ENCODE measurements at places on chromosomes 3 and 15.

GRCh38 chr3:17320266-17320665 is 422.2 kb downstream of the TBC1D5 start:
- no peak for DNase-seq

DNA sequence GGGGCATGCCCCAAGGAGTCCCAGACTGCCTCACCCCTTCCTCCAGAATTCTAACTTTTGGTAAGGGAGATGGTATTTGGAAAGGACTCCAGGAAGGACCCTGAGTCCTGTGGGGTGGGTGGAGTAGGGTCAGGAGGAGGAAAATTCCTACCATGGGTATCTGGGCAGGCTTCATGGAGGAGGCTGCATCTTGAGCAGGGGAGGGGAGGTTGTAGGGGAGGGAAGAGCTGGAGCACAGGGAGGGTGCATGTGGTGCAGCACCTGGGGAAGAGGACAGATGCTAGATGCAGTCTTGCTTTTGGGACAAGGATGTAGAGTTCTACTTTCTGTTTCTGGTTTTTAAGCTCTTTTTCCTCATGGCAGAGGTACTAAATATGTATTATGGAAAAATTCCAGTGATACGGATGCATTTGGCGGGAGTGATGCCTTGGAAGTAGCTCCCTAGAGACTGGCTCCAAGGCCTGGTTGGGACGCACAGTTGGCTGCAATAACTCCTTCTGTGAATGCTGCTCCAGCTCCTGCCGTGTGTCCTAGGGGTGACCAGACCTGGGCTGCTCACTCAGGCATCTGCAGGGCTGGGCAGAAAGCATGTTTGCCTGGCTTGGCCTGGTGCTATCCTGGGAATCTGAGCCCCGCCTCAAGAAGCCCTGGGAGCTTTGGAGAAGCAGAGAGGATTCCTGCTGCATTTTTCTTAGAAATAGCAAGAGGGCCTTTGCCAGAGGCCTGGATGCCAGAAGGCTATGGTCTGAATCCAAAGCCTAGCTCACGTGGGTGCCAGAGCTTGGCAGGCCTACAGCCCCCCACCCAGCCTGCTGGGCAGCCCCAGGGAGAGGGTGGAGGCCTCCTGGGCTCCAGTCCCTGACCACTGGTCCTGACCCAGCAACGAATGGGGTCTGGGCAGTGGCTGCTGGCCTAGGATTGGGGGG is 10.1 kb downstream of the SEMA3F start:
- DNase-seq, result no peak

DNA sequence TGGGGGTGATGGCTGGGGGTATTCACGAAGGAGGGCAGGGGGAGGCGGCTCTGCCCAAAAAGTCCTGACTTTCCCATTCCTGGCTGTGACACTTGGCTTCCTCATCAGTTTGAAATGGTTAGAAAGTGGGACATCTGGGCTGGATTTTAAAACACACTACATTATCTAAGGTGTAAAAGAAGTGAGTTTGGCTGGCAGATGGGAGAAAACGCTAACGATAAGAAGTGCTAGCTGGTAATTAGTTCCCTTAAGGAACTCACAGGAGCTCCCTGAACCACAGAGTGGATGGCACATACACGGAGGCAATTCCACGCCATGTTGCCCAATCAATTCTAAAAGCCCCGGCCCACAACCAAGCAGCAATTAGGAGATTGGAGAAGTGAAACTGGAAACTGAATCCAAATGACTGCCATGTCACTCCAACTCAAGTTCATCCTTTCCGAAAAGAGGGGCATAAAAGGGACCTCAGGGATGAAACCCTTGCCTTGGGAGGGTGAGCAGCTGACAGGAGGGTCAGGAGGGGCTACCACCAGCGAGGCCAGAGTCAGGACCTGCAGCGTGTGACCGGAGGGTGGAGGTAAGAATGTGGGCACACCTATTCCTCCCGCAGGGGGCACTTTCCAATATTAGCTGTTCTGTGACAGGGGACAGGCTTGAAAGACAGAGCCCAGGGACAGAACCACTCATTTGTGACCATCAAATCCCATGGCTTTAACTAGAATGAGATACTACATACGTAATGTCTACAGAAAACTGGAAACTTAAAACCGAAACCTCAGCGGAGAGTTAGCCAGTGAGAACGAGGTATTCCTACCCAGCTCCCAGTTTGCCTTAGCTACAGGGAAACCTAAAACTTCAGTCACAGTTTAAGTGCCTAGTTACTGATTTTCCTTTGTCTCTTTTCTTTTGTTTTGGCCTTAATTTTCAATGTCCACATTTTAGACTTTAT is 95.3 kb upstream of the OXTR start:
- DNase-seq, result no peak

GRCh38 chr3:48651771-48652170 is 10.9 kb downstream of the CELSR3 start:
- DNase-seq, result no peak

DNA sequence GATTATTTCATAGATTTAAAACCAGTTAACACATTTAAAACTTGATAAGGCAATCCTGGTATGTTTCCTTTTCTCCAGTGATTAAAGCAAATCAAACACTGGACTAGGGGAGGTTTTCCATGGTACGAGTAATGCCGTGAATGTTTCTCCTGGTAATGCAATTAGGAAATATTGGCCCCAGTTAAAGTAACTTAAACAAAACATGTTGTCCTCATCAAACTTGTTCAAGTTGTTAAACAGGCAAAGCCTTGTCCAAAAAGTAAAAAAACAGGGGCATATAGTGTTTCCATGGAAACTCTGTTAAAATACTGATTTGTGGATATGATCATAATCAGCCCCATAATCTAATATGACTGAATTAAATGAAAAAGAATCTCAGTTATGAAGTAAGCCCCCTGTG is 13.1 kb upstream of the LRTM1 start:
- DNase-seq, result no peak

DNA sequence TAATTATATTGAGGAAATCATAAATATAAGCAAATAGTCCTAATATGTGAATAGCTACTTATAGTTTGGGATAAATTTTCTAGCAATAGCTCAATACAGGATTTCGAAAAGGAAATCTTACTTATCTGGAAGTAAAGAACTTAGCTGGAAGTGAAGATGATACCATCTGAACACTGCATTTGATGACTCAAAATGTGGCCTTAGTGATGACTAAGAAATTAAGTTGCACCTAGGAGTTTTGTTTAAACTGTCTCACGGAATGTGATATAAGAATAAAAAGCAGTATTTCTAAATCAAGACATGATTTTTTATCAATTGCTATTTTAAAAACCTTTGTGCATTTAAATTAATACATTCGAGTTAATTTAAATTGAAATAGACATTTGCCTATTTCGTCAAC is 91.2 kb downstream of the EOMES start:
- no peak for DNase-seq

GRCh38 chr15:29698030-29698701 is 124.1 kb downstream of the TJP1 start:
- no peak for DNase-seq

DNA sequence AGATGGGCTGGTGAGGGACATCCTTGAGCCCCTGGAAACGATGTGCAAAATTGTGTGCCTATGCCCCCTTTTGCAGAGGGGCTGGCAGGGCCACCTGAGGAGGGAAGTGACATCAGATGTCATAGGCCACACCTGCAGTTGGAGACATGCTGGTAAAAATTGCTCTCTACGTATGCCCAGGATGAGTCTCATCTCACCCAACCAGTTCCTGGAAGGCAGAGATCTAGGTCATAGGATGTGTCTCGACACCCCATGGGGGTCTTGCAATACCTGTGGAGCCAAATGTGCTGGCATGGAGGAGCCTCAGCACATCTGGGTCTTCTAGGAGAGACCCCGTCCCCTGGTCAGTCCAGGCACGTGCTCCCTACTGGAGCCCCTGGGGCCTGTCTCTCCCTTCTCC is 96.5 kb upstream of the TLE3 start:
- DNase-seq, result no peak

- DNase-seq, result no peak
Measured at GRCh38 chr15:101167411-101167752, 84.5 kb downstream of the CHSY1 start.

GRCh38 chr15:38474155-38474757 is 20.3 kb downstream of the FAM98B start:
- DNase-seq, result no peak

GRCh38 chr15:100771746-100772145 is 107.9 kb upstream of the ALDH1A3 start:
- DNase-seq, result no peak

- no peak for DNase-seq
Measured at GRCh38 chr3:45187694-45188141, 38.4 kb downstream of the TMEM158 start.

DNA sequence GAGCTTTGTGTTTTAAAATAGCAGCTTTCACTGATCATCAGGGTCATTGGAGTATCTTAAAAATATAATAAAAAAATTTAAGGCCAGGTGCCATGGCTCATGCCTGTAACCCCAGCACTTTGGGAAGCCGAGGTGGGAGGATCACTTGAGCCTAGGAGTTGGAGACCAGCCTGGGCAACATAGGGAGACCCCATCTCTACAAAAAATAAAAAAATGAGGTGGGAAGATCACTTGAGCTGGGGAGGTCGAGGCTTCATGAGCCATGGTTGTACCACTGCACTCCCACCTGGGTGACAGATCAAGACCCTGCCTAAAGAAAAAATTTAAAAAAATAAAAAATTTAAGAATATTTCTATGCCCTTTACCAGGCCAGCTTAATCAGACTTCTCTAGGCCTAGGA is 1.5 kb downstream of the HMCES start:
- no peak for DNase-seq

DNA sequence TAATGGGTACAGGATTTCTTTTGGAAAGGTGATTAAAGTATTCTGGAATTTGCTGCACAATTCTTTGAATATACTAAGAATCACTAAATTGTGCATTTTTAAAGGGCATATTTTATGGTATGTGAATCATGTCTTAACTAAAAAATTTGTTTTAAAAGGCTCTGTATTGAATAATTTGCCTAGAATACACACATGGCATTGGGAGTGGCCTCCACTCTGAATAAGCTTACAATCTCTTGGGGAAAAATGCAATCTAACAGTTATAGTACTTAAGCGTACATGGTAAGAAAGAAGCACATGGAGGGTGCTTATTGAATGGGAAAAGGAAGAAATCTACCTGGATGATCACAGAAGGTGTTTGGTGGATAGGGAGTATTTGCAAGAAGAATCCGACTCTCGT is 385.1 kb downstream of the LPP start:
- no peak for DNase-seq

DNA sequence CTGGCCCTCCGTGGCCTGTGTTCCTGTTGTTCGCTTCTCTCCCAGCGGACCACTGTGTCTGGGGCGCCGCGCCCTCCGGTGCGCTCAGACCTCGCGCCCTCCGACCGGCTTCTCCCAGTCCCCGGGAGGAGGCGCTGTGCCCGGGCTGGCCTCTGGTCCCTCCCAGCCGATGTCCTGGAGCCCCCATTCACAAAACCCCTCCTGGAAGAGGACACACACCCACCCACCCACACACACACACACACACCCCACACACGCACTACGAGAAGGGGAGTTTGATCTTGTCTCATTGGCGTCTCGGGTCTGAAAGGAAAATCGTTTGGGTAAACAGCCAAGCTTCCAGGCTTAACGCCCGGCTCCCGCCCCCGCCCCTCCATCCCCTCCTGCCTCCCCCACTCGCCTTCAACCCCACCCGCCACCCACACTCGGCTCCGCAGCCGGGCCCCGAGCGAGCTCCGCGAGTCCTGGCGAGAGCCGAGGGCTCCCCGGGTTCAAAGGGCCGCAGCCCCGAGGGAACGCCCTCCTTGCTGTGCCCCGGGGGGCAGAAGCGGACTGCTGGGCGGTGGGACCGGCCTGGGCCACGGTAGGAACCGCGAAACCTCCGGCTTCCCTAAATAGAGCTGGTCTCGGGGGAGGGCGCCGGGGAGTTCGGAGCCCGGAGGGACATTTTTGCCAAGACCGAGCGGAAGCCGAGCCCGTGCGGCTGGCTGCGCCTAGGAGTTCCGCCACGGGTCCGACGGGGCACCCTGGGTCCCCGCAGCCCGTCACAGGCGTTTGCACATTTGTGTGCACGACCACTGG is 23.6 kb downstream of the NR2F2 start:
- no peak for DNase-seq

DNA sequence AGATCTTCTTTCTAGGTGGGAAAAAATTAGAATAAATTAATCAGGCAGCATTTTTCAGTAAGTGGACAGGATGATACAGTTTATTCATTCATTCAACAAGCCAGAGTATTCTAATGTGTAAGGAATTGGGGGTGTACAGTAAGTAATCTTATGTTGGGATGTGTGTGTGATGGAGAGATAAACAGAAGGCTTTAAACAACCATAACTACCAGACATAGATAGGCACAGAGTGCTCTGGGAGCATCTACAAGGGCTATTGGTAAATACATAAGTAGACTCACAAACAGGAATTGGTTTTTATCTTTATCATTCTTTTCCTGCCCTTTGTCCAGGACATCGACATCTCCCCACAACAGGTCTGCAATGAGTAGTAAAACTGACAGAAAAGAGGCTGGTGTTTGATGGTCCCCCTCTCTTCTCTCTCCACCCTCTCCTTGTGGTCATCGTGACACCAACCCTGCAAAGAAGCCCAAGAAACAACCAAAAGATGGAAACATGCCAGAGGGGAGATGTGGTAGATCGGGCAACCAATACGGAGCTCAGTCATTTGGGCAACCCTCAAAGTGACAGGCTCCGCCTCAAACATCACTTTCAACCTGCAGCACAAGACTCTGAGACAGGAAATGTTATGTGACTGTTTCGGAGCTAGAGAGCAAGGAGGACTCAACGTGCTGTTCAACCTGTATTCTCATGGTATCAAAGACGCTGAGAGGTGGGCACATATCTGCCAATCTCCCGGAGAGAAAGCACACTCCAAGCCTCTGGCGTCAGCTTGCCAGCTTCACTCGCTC is 28.7 kb upstream of the B3GNT5 start:
- no peak for DNase-seq

DNA sequence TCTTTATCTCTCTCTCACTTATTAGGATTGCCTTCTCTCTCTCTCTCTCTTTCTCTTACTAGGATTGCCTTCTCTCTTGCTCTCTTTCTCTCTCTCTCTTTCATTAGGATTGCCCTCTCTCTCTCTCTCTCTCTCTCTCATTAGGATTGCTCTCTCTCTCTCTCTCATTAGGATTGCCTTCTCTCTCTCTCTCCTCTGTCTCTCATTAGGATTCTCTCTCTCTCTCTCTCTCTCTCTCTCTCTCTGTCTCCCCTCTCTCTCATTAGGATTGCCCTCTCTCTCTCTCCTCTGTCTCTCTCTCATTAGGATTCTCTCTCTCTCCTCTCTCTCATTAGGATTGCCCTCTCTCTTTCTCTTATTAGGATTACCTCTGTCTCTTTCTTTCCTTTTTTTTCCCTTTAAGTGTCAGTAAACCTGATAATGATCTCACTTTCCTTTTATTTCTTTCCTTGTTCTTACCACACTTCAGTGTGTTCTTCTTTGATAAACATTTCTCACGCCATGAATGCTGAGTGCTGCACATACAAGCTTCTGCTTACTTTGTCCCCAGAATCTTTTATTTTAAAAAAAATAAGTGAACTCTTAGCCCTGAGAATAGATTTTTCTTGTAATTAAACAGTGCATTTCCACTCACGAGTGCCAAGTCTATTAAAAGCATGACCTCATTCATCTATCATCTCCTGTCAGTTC is 243.4 kb upstream of the TBC1D5 start:
- no peak for DNase-seq

GRCh38 chr3:196232882-196233251 is 16.5 kb downstream of the SLC51A start:
- no peak for DNase-seq

- DNase-seq, result no peak
Measured at GRCh38 chr3:9260305-9260704, 10.9 kb upstream of the SRGAP3 start.
